Activated T-cell treated with anti-CD3 and anti-CD28 coated beads, Interleukin-2, amount 50 U/mL, for 24 hours (primary cell): ENCODE measurements at places on chromosomes 2 and 18.

DNA sequence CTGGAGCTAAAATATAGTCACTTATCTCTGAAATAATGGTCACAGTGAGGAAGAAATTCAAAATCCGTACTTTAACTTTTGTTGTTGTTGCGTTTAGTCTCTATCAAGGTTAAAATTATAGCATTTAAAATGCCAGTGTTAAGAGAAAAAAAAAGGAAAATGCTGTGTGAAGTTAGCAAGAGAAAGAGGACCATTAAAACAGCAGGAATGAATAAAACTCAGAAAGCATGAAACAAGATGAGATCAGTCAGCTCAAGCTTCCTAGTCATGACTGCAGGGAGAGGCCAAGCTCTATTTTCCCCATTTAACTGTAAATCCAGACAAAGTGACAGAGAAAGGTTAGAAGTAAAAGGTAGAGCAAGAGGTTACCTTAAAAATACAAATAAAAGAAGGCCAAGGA lies 281.7 kb upstream of the ATP5MC3 start:
- no peak for DNase-seq

- no peak for DNase-seq
Observed at GRCh38 chr2:43407935-43408334, 181.5 kb upstream of the ZFP36L2 start.

DNA sequence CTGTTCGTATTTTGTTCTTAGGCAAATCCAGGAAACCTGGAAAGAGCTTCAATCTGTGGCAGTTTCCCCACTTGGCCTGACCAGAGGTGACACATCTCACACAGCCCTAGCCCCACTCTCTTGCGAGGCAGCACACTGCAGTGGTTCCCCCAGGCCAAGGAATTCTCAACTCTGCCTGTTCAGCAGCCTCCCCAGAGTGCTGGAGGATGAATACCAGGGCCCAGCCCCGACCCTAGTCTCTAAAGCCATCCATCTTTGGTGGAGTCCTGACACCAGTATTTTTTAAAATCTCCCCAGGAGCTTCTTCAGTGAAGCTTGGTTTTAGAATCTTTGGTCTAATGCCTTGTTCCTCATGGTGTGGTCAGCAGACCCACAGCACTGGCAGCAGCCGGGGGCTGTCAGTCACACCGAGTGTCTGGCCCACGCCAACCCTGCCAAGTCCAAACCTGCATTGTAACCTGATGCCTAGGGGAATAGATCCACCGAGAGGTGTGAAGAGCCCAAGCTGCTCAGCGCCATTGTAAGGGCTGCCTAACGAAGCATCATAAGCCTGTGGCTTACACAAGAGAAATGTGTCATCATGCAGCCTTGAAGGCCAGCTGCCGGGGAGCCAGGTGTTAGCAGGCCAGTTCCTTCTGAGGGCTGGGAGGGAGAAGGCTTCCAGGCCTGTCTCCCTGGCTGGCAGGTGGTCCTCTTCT lies 428.7 kb upstream of the ID2 start:
- no peak for DNase-seq

- no peak for DNase-seq
Observed at GRCh38 chr2:75146606-75147332, 52.6 kb downstream of the TACR1 start.
